A673 (cell line): ENCODE measurements at places on chromosomes 16 and 17. TPM values are rescaled to one million over a fixed set of nuclear protein-coding genes. Genes with fewer than 3 reads are reported as not detected.

DNA sequence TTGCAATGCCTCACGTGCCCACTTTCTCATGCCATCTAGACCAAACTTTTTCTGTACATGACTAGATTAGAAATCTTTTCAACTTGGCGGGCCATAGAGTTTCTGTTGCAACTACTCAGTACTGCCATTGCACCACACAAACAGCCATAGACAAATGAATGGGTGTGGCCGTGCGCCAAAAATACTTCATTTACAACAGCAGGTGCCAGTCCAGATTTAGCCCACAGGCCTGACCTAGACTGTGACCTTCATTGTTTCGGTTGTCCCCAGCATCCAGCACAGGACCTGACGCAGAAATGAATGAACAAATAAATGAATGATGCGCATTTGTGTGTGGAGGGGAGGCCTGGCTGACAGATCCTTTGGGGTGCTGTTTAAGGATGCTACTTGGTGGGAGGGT lies 14.3 kb upstream of the PDK2 start:
- no peak for DNase-seq

The HOXB2 gene
- 34.5 and 37.8 TPM in 2 replicates for total RNA-seq

DNA sequence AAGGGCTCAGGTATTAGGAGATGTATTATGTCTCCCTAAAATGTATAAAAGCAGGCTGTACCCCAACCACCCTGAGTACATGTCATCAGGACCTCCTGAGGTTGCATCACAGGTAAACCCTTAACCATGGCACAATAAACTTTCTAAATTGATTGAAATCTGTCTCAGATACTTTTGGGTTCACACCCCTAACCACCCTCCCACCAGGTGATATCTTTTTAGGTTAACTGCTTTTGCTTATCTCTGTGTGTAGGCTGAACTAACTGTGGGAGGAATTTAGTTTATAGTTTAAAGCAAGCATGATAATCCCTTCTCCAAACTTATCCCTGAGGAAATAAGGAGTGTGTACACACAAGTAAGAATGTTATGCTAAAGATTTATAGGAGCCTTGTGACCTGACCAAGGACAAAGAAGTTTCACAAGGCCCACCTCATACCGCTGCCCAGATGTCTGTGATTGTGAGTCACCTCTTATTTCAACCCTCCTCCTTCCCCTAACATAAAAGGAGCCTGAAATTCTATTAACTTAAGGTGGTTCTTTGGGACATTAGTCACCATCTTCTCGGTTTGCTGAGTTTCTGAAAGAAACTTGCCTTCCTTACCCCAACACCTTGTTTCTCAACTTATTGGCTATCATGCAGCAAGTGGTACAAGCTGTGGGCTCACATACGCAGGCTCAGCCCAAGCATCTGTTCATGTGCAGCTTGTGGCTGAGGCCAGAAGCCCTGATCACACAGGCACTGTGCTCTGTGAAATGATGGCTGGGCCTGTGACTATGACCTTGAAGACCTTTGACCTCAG lies 11.3 kb downstream of the PRSS22 start:
- no peak for DNase-seq

The LRRC75A gene
- 2.8 and 3.6 TPM in 2 replicates for total RNA-seq

GRCh38 chr17:75459590-75460267 lies 3.3 kb downstream of the TMEM94 start:
- DNase-seq: no peak

The SLC35G6 gene
- not detected in 2 replicates for total RNA-seq

The BRD7 gene
- 93.0 and 95.3 TPM in 2 replicates for total RNA-seq

The ZACN gene
- not detected in 2 replicates for total RNA-seq

GRCh38 chr16:19835968-19836421 lies 48.7 kb downstream of the GPRC5B start:
- DNase-seq: no peak

GRCh38 chr16:11797957-11798299 lies 870 bp upstream of the ZC3H7A start:
- DNase-seq: no peak

- no peak for DNase-seq
These were observed 962.8 kb downstream of the CDH11 start for GRCh38 chr16:64158941-64159588.

The TNS4 gene
- total RNA-seq: not detected in 2 replicates
